ENCODE measurements at places on chromosomes 6 and 20. TPM values are rescaled to one million over a fixed set of nuclear protein-coding genes. Genes with fewer than 3 reads are reported as not detected.

Gene SLPI
- not detected for total RNA-seq

Gene BPIFB4
- not detected for total RNA-seq

Gene SEMG1
- not detected for total RNA-seq

Gene OPRM1
- not detected for total RNA-seq

Gene VARS2
- total RNA-seq = 21.5 TPM

Gene MYT1
- total RNA-seq = not detected

Gene REM1
- total RNA-seq = not detected

Gene ABHD16B
- total RNA-seq = not detected

Gene MCHR2
- total RNA-seq = not detected

Gene CTSZ
- 141 TPM for total RNA-seq

Gene LRRC73
- total RNA-seq = 0.62 TPM

Gene KCNK5
- total RNA-seq = under 0.01 TPM

Gene HSPA1B
- 94.5 TPM for total RNA-seq

Gene PDYN
- not detected for total RNA-seq
